ENCODE measurements at places on chromosomes 11 and 22.

GRCh38 chr11:112440518-112440917, 179.9 kb upstream of the PLET1 start:
- H3K4me3 ChIP-seq, result no peak overlapping the region
- H3K27ac ChIP-seq, result no peak overlapping the region
- ATAC-seq, result no peak
- no peaks in the 10 kb centered on the region for H3K36me3 ChIP-seq
- H3K27me3 ChIP-seq, result no peaks in the 10 kb centered on the region

- ATAC-seq, result no peak
- no peak overlapping the region for H3K27ac ChIP-seq
- H3K36me3 ChIP-seq, result peaks cover 74% of the 10 kb centered on the region
- no peak overlapping the region for H3K4me3 ChIP-seq
- H3K4me1 ChIP-seq, result peaks cover 59% of the 10 kb centered on the region
- no peaks in the 10 kb centered on the region for H3K27me3 ChIP-seq
These were observed 99.4 kb downstream of the ETS1 start for GRCh38 chr11:128487978-128488377.

- H3K4me1 ChIP-seq, result no peaks in the 10 kb centered on the region
- H3K27me3 ChIP-seq, result no peaks in the 10 kb centered on the region
- peak; percentile 87 for ATAC-seq
- peak overlapping the region; percentile 29 for H3K27ac ChIP-seq
- no peak overlapping the region for H3K4me3 ChIP-seq
- no peaks in the 10 kb centered on the region for H3K36me3 ChIP-seq
These were observed 98.9 kb upstream of the SLC5A12 start for GRCh38 chr11:26820739-26821138.

DNA sequence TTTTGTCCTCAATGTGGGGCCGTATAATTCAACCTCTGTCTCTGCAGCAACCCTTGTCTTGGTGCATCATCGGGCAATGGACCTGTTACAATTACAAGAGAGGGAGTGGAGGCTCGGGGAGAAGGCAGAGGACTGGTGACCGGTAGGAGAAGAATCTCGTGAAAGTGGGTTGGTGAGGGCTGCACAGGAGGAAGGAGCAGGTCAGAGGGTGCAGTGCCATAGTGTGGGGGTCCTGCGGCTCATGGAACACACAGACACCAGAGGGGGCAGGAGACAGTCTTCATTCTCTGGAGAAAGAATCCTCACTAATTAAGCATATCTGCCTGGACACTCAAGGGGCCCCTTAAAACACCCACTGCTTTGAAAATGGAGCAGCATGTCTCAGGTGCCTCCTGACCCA, 174.7 kb upstream of the B3GAT1 start:
- H3K4me3 ChIP-seq, result no peak overlapping the region
- no peak overlapping the region for H3K27ac ChIP-seq
- peaks cover 3% of the 10 kb centered on the region for H3K27me3 ChIP-seq
- ATAC-seq, result no peak

DNA sequence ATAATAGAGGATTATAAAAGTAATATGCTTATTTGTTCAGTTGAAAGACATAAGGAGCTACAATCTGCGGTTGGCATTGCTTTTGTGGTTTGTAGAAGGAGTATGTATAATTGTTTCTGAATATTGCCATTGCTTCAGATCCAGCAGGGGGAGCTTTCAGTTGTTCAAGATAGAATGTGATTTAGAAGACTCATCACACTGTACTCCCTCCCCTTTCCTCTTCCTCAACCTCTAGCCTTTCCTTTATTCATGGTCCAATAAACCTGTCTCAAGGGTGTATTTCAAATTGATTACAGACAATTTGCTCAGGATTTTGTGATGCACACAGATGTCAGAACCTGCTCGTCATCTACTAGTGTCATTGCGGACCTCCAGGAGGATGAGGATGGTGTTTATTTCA, 9.8 kb downstream of the PRMT3 start:
- H3K36me3 ChIP-seq, result peaks cover 86% of the 10 kb centered on the region
- H3K27ac ChIP-seq, result no peak overlapping the region
- H3K4me1 ChIP-seq, result no peaks in the 10 kb centered on the region
- H3K27me3 ChIP-seq, result no peaks in the 10 kb centered on the region
- H3K4me3 ChIP-seq, result no peak overlapping the region
- no peak for ATAC-seq

DNA sequence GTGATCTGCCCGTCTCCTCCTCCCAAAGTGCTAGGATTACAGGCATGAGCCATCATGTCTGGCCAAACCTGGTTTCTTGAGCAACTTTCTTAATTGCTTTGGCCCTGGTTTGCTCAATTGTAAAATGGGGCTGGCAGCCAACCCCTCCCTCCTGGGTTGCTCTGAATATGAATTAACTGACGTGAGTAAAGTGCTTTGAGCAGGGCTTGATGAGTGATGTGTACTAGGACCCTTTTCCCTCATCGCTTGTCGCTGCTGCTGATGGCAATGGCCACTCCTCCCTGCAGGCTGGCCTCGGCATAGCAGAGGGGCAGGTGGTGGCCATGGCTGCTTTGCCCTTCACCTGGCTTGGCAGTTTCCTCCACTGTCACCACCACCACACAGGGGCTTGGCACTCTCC, 41.5 kb downstream of the RNF141 start:
- no peak overlapping the region for H3K27ac ChIP-seq
- no peak overlapping the region for H3K4me3 ChIP-seq
- no peak for ATAC-seq

DNA sequence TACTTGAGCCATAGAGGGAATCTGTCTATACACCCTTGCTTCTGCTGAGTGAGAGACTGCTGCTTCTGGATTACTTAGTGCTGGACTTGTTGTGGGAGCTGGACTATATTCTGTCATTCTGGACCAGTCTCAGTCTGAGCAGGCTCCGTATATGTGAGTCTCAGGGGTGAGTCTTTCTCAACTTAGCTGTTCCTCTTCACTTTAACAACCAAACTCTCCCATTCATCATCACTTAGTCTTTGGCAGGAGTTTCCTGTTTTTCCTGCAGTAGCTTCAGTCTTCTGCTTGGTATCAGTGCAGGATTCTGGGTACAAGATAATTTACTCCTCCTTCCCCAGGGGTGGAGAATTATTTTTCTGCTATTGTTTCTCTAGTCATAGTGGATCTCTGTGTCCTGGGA, 779.5 kb downstream of the METTL15 start:
- no peak overlapping the region for H3K27ac ChIP-seq
- no peak overlapping the region for H3K4me3 ChIP-seq
- no peak for ATAC-seq
- H3K36me3 ChIP-seq, result no peaks in the 10 kb centered on the region
- H3K4me1 ChIP-seq, result no peaks in the 10 kb centered on the region

DNA sequence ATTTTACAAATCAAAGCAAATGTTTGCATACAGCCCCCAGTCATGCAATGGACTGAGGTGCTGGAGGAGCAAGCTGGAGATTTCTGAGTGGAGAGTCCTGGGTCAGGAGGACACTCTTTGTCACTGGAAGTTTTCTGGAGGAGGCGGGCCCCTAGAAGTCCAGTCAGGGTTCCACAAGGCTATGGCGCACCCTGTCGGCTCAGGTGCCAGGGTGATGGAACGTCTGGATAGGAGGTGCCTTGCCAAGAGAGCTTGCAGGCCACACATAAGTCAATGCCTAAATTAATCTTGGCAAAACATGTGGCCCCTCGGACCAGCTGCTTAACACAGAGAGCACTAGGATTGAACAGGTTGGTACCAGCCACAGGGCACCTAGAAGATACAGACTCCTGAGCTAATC, 174.7 kb upstream of the CADM1 start:
- no peaks in the 10 kb centered on the region for H3K4me1 ChIP-seq
- no peak for ATAC-seq
- no peaks in the 10 kb centered on the region for H3K36me3 ChIP-seq
- H3K4me3 ChIP-seq, result no peak overlapping the region
- H3K27ac ChIP-seq, result no peak overlapping the region

- H3K27me3 ChIP-seq, result no peaks in the 10 kb centered on the region
- H3K36me3 ChIP-seq, result no peaks in the 10 kb centered on the region
- no peaks in the 10 kb centered on the region for H3K4me1 ChIP-seq
- no peak for ATAC-seq
- no peak overlapping the region for H3K4me3 ChIP-seq
- H3K27ac ChIP-seq, result no peak overlapping the region
These were observed 171.9 kb upstream of the TTC12 start for GRCh38 chr11:113142508-113142907.

DNA sequence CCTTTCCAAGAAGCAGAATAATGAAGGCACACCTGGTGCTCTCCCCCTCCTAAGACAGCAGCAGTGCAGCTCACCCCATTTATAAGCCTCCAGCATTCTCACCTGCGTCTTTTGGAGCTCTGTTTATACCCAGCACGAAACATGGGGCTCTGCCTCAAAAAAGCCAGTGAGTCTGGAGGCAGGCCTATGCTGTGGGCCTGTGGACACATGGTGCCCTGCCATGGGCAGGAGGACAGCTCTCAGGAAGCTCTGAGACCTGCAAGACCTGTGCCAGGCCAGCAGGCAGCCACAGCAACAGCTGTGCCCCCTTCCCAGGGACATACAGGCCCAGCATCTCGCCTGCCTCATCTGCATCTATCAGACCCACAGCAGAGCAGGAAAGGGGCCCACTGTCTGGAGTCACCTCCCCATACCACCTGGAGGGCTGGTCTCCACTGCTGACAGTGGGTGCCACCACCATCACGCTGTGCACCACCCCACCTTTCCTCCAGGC, 64.2 kb downstream of the DGCR2 start:
- H3K36me3 ChIP-seq, result peaks cover 95% of the 10 kb centered on the region
- H3K4me3 ChIP-seq, result no peak overlapping the region
- H3K4me1 ChIP-seq, result no peaks in the 10 kb centered on the region
- no peaks in the 10 kb centered on the region for H3K27me3 ChIP-seq
- ATAC-seq, result no peak

Data from gastroesophageal sphincter (tissue), 4 donors.